ENCODE measurements at places on chromosomes 13 and 19.

DNA sequence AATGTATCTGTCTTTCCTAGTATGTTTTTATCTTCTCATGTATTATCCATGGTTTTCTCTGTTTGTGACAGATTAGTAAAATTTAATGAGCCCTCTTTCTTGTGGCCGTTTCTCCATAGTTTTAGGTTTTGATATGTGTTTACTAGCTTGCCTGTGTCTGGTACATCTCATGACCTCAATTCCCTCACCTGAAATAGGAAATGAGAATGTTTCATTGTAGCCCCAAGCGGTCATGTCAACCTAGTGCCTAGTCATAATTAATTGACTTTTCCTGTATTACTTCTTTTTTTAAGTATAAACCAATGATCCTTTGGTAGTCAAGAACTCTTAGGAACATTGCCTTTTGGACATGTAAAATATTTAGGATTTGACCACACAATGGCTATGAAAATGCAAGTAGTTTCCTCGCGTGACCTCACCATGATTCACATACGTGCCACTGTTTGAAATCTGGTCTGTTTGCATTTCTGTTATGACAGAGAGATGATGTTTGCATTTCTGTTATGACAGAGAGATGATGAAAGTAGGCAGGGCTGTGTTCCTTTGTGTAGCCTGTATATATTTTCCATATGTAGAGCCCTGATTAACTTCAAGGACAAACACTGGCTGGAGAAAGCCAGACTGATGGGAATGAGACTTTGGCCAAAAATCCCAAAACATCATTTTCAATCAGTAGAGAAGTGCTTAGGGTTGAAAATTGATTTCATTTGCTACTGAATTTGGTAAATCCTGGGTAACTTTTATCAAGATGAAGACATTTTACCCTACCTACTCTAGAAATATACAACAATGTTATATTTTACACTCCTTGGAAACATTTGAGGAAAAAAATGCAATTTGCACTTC, 104.8 kb downstream of the TNFRSF19 start:
- no peak for DNase-seq

GRCh38 chr19:17376935-17377600, at the start of gene PLVAP:
Gene PLVAP (minus strand): TSS chr19:17377342. CDS start chr19:17377288, 54 bp downstream.
- no peak for DNase-seq

DNA sequence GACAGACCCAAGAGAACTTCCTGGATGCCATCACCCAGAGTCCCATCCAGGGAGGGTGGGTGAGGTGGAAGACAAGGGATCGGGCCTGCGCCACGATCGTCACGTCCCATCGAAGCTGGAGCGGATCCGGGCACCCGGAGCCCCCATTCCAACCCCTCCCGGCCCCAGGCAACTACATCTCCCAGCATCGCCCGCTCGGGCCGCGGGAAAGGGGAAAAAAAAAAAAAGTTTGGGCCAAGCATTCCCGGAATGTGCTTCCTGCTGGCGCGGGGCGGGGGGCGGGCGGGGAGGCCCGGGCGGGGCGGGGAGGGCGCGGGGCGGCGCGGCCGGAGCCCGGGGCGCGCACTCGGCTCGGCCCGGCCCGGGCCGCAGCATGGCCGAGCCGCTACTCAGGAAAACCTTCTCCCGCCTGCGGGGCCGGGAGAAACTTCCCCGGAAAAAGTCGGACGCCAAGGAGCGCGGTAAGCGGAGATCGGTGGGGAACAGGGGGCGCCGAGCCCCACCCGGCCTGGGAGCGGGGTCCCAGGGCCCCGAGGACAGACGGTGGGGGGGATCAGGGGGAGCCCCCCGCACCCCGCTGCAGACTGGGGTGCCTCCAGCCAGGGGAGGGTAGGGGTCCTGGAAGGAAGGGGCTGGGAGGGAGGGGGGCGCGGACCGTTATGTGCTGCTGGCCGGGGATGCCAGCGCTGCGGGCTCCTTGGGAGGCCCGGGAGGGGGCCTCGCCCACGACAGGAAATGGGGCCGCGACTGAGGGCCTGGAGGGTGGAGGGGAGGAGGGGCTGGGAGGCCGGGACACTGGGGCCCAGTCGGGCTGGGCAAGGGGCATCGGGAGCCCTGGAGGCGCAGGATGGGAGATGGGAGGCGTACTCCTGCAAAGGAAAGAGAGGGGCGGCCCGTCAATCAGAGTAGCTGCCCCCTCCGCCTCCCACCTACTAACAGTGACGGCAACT, at the start of gene SYDE1:
TSS of gene SYDE1 (plus strand) at position 341 of the 950 bp plus-strand sequence. CDS start at position 374, 33 bp downstream.
- DNase-seq = no peak

- no peak for DNase-seq
Measured at GRCh38 chr19:38868551-38868950, 9.5 kb downstream of the RINL start.

DNA sequence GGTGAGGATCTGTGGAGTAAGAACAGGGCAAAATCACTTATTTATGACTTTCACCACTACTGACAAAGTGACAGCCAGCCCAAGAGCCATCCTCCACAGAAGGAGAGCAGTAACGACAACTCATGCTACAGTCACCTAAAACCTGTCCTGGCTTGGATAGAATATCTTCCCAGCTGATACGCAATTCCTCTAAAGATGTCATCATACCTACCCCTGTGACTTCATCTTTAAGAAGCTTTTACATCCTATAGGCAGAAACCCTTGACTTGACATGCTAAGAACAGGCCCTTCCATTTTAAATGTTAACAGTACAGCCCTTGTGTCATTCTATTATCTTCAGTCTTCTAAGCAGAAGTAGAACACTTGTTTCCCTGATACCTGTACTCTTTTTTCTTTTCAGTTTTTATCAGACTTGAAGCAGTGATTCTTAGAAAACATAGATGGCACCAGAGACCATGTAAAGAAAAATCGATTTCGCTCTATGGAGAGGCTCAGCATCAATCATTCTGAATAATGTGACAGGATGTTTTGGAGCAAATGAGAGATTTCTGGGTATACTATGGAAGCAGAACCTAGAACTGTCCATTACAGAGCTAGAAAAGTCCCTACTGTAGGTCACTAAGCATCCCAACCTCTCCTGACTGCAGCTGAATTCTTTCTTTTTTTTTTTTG, 20.1 kb downstream of the STOML3 start:
- no peak for DNase-seq

GRCh38 chr13:99071666-99072065, 93.8 kb upstream of the DOCK9 start:
- DNase-seq = no peak
